ENCODE measurements at places on chromosomes 11 and 22.

DNA sequence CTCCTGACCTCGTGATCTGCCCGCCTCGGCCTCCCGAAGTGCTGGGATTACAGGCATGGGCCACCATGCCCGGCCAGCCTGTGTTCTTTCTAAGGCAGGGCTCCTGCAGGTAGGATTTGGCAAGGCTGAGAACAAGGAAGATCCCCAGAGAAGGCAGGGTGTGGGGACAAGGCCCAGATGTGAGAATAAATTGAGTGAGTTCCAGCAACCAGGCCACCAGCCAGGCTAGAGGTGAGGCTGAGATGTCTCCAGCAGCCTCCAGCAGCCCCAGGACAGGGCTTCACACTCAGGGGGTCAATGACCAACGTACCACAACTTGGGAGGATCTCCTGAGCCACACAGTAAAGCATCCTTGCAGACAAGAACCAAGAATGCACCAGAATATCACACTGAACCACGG is 75.1 kb downstream of the BUD13 start:
- DNase-seq = no peak

DNA sequence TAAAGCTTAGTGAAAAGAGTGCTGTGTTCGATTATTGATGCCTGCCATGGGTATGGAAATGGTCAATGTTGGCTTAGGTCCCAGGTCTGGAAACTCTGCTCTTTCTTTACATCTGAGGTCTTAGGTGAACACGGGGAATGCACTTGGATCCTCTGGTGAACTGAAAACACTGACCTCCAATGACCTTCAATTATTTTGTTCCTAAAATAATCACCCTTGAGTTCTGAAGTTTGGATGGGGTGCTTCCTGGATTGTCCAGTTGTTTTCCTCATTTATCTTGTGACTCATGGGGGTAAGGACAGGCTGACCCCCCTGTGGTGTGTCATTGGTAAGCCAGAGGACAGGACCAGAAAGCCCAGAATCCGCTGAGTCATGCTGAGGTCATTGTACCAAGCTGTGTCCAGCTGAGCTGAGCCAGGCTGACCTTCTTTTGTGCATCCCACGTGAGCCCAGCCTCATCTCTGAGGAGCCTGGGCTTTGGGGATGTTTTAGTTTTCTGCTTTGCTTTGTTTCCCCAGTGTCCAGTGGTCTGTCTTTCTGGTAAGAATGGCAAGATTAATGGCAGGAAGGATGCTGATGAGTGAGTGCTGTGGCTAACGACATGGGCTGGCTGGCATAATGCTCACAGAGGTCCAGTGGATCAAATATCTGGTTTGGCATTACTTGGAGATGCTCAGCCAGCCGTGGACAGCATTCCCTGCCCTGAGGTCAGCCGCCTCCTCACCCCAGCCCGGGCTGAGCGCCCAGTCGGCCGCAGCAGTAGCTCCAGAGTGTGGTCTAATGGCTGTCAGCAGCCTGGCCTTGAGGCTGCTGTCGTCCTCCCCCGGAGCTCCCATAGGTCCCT is 35.6 kb downstream of the AMPD3 start:
- peak; percentile 45 for DNase-seq

DNA sequence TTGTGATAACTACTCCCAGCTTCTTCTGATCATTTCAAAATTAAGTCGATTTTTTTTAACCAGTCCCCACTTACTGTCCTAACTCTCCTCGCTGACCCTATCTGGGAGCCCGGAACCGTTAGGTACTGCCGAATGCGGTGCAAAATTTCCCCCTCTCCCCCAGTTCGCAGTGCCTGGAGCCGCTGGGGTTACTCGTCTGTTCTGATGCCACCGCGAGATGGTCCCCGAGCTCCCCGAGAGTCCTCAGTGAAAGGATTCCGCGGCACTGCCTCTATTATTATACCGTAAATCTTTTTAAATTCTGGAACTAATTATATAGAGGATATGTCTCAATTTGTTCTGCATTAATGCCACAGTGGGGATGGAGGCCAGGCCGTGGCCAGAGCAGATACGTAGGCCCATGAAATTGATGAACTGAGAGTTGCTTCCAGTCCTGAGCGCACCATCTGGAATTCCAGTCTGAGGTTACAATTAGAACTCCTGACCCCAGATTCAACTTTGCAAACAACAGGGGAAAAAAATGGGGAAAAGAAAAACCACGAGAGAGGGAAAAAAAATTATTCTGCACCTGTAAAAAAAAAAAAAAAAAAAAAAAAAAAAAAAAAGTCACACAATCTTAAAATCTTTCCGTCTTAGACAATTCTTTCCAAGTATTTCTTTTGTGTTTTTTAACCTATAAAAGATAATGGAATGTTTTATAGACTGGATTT is 4.3 kb upstream of the WT1 start:
- no peak for DNase-seq

- DNase-seq = no peak
Measured at GRCh38 chr11:122269824-122270223, 153.8 kb upstream of the BLID start.

DNA sequence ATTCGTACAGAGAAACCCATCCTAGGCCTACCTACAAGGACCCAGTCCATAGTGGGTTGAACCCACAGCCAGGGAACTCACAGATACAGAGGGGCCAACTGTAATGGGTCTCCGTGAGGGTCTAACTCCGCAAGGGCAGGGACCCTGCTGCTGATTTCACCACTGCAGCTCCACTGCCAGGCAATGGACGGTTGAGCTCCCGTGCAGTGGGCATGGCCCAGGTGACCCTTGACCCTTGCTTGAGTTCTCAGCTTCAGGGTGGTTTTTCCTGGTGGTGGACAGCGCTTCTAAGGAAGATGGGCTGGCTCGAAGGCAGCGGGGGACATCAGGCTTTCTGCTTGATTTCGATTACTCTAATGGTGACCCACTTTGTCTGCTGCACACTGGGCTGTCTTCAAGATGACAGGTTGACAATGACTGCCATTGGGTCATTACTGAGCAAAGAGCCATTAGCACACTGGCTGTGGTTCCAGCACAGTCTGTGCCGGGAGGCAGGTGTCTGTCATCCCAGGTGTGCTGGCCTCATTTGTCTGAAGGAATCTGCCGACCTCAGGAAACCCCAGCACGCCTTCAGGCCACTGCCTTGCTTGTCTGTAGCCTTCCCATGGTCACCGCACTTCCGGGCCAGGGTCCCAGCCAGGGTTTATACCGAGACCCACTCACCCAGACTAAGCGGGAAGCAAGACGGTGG is 3.7 kb upstream of the GAL start:
- no peak for DNase-seq

DNA sequence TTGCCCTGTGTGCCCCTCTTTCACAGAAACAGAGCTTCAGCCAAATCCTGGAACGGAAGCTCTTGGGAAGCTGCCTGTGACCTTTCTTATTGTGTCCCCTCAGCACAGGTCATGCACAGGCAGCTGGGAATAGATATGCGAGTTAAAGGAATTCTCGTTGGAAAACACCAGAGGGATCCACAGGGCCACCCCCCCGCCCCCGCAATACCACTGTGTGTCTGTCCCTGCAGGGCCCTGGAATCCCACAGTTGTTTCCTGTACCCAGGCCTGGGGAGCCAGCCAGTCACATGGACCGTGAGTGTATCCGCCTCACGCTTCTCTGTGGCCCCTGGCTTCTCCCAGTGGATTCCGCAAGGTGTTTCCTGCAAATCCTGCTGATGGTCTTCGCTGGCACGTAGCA is 29.0 kb downstream of the TIMP3 start:
- DNase-seq = no peak

DNA sequence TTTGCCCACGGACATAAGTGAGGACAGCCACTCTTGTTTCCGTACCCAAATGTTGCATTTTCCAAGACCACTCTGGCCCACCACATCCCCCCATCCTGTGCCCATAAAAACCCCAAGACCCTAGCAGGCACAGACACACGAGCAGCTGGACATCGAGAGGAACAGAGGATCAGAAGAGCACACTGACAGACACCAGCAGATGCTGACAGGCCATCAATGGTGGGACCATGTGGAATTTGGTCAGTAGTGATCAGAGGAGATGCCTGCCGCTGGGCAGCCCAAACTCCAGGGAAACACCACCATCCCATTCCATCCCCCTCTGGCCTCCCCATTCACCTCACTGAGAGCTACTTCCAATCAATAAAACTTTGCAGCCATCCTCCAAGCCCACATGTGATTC is 87.0 kb downstream of the DLG2 start:
- no peak for DNase-seq

- DNase-seq = no peak
Measured at GRCh38 chr11:57116654-57117053, 65.1 kb upstream of the LRRC55 start.

DNA sequence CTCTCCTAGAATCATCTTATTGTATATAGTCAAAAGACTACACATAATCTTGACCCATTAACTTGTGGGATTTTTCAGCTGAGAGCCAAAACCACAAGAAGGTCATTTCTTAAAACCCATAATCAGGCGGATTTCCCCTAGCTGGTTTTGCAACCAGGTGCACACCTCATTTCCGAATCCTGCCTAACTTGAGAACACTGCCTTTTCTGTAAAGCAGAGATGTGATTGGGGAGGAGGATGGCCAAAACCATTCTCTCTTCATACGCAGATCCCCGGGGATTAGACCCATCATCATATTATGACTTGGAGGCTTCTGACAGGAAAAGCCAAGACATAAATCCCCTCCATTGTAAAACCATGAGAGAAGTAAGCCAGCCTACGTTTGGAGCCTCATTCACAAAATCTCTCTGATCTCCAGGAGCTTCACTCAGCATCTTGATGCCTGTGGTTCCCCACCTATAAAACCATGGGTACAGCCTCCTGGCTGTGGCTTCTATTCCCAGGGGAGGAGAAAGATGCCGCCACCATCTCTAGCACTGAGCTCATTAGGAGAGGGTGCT is 191.3 kb downstream of the KIF18A start:
- DNase-seq = no peak

- DNase-seq = no peak
Measured at GRCh38 chr11:127943152-127943551, 644.2 kb downstream of the ETS1 start.

DNA sequence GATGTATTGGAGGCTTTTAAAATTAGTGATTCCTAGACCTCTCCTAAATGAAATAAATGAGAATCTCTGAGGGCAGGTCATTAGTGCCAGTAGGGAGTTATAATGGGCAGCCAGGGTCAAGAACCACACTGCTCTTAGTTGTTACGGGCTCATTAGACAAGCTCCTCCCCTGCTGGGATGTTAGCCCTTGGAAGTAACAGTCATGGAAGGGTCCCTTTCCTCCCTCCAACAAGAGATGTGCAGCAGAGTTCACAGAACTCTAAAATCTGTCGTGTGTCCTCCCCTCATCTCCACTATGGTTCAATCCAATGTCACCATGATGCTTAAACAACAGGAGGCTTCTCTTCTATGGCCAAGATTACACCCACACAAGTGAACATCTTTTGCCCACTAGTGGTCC is 419.5 kb downstream of the INSC start:
- no peak for DNase-seq

DNA sequence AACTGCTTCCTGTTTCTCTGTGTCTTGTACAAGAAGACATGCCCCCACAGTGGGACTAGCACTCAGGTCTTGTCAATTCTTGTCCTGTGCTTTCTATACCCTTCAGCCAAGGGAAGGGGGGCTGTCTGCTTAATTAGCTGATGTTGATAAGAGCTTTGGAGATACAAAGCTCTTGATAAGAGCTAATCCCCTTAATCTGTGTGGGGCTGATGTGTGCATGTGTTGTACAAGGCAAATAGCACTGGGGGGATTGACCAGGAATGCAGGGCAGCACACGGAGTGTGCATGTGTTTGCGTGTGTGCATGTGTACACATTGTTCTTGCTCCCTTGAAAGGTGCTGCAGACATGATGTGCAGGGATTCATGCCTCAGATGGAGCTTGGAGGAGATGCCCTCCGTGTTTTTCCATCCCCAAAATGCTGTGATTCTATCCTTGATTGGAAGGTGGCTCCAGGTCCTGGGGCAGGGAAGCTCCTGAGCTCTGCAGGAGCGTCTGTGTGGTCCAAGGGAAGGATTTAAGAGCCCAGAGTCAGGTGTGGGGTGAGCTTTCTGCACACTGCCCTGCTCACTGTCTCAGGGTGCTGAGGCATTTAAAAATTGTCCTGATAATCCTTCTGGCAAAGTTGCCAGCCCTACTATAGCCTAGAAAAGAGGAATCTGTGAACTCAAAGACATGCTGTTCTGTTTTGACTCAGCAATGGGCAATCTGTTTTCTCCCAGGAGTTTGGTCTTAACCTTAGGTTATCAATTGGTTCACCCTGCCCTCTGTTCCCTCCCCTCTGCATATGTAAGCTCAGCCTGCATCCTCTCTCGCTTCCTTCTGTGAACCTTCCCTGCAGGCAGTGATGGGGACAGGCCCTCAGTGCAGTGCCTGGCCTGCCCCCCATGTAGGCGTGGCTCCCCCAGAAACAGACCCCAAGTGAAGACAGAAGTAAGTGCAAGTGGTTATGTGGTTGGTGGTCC is 102.0 kb downstream of the GRIK4 start:
- no peak for DNase-seq

DNA sequence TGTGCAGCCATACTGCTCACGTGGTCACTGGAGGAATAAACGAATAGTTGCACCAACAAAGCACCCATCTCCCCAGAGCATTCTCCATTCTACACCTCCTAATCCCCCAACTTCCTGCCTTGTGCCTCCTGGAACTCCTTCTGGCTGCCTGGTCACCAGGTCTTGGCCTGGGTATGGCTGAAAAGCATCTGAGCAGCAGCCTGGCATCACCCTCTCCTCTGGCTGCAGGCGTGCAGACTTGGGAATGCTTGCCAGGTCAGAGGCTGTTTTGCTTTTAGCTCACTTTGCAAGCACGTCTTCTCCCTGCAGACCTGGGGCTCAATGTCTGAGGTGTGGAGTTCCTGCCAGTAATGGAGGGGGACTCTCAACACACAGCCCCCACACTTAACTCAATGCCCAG is 33.3 kb upstream of the KCNJ11 start:
- no peak for DNase-seq

DNA sequence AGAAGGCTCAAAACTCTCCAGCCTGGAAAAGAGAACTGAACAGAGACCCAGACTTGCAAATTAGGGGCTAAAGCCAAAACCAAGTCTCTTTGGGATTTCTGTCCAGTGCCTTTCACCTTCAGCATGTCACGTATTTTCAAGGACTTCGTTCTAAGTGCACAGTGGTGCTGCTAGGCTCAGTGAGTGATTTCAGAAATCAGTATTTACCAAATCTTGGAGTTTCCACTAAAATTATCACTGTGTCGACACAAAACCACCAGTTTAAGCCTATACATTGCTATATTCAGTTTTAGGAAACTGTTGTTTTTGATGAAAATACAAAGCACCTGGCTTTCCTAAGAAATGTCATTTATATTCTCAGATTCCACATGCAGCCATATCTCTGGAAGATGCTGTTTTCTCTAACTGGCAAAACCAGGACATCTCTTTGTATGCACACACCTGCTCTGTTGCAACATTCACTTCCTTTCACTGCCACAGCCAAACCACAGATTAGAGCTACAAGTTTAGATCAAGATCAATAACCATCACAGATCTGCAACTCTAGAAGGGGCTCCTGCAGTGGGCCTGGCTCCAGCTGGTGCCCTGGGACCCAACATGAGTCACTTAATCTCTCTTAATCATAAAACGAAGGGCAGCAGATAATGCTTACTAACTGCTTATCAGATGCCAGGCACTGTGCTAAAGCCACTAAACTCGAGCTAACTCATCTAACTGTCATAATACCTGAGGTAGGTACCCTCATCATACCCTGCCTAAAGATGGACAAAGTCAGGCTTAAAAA is 22.3 kb downstream of the SMCO4 start:
- no peak for DNase-seq

All from renal pelvis (tissue), 12 donors.